Nephron progenitor cell (in vitro differentiated cells): ENCODE measurements at places on chromosomes 5 and 9.

GRCh38 chr5:147560718-147561331 lies 51.0 kb upstream of the DPYSL3 start:
- DNase-seq: no peak

GRCh38 chr9:7177383-7177782 lies 419.6 kb downstream of the KDM4C start:
- no peak for DNase-seq

DNA sequence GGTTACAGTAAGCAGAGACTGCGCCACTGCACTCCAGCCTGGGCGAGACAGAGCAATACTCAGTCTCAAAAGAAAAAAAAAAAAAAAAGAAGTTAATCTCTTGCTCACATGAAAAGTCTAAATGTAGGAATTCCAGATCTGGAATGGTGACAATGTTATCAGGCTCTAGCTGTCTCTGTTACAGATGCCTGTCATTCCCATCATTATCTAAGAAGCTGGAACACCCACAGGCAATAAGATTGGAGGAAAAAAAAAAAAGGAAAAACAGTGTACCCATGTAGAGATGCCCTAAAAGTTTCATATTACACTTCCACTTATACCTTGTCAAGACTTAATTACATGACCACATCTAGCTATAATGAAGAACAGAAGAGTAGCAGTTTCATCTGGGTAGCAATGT lies 38.2 kb downstream of the PTBP3 start:
- no peak for DNase-seq

GRCh38 chr9:133995012-133995896 lies 3.1 kb upstream of the VAV2 start:
- no peak for DNase-seq

GRCh38 chr9:130556396-130557076 lies 22.8 kb upstream of the FUBP3 start:
- no peak for DNase-seq

GRCh38 chr9:38026021-38026809 lies 42.8 kb downstream of the SHB start:
- no peak for DNase-seq

DNA sequence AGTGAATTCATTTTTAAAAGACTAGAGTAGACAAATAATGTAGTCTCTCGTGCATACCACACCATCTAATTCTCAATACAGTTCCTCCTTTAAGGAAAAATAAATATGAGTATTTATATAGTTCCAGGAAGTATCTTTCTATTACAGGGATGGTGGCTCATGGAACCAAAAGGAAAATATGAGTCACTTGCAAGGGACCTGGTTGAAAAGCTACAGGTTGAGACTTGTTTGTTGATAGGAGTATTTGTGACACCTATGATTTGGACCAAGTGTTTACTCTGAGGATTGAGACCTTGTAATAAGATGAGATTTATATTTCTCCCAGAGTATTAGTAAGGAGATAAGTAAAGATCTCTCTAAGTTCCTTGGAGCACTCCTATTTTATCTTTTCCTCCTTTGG lies 67.4 kb downstream of the CDO1 start:
- DNase-seq: no peak

GRCh38 chr9:6089300-6089699 lies 73.9 kb upstream of the RANBP6 start:
- DNase-seq: no peak

DNA sequence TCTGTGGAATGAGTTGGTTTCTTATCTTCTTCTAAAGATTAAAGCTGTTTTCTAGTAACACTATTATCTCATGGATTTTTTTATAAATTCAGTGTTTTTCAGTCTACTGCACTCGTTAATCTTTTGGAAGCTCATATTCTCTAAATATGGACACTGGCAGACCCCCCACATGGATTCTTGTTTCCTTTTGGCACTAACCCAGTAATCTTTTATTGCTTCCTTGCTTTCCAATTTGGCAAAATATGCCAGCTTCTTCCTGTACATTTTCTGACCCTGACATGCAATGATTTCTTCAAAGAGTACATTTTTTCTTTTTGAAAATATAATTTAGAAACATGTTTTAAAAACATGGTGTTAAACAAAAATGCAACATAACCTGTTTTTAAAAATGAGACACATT lies 474.2 kb upstream of the FTMT start:
- DNase-seq: no peak

- no peak for DNase-seq
These were observed 28.1 kb downstream of the ZNF608 start for GRCh38 chr5:124718380-124718789.

GRCh38 chr9:20551236-20551635 lies 71.1 kb downstream of the MLLT3 start:
- DNase-seq: no peak

GRCh38 chr5:116388564-116389258 lies 185.9 kb downstream of the SEMA6A start:
- DNase-seq: no peak

GRCh38 chr5:114296191-114296590 lies 65.7 kb upstream of the KCNN2 start:
- DNase-seq: no peak

GRCh38 chr9:135476561-135477355 lies 2.8 kb upstream of the PPP1R26 start:
- no peak for DNase-seq

DNA sequence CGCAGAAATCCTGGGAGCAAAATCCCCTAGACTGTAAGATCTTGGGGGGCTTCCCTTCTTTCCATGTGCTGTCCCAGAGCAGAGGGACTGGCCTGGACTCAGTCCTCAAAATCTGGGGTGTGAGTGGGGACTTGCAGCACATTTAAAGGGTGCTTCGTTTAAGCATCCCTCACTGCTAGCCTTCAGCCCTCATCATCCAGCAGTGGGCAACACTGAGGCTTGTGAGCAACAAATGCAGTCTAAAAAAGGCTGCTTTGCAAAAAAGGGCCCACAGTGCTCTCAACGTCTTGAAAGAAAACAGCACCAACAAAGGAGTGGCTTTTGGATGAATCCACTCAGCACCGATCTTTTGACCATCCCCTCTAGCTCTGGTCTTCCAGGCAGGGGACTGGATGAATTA lies 128.3 kb upstream of the TBC1D2 start:
- no peak for DNase-seq

GRCh38 chr5:35811108-35811741 lies 45.5 kb upstream of the IL7R start:
- no peak for DNase-seq

GRCh38 chr5:55304584-55304983 lies 2.9 kb downstream of the DHX29 start:
- no peak for DNase-seq

- peak; percentile 91 for DNase-seq
These were observed 10.8 kb upstream of the IFNA2 start for GRCh38 chr9:21395778-21396717.

DNA sequence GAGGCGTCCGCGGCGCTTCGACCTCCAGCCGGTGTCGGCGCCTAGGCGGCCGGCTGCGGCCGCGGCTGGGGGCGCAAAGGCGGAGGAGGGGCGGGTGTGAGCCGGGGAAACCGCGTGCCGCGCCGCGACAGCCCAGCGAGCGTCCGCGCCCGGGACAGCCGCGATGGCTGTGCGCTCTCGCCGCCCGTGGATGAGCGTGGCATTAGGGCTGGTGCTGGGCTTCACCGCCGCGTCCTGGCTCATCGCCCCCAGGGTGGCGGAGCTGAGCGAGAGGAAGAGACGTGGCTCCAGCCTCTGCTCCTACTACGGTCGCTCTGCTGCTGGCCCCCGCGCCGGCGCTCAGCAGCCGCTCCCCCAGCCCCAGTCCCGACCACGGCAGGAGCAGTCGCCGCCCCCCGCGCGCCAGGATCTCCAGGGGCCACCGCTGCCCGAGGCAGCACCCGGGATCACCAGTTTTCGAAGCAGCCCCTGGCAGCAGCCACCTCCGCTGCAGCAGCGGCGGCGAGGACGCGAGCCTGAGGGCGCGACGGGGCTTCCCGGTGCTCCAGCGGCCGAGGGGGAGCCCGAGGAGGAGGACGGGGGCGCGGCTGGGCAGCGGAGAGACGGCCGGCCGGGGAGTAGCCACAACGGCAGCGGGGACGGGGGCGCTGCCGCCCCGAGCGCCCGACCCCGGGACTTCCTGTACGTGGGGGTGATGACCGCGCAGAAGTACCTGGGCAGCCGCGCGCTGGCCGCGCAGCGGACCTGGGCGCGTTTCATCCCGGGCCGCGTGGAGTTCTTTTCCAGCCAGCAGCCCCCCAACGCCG lies 605 bp downstream of the CHSY3 start:
- DNase-seq: peak; percentile 60

DNA sequence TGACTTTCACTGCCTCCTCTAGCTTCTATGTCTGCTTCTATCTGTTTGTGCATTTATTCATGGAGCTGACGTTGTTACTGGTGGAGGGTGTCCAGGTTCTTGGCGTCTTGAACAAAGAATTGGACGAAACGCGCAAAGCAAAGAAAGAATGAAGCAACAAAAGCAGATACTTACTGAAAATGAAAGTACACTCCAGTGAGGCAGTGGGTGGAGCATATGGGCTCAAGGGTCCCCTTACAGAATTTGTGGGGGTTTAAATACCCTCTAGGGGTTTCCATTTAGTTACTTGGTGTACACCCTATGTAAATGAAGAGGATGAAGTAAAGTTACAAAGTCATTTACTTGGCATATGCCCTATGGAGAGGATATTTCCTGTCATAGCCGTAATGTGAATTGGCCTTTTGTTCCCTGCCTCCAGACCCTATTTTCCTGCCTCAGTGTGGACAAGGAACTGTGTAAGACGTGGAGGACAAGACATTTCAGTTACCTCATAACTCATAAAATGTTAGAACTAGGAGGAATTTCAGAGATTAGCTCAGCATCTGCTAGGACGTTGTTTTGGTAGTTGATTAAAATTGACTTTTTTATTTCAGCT lies 3.1 kb downstream of the POLR3G start:
- DNase-seq: no peak

DNA sequence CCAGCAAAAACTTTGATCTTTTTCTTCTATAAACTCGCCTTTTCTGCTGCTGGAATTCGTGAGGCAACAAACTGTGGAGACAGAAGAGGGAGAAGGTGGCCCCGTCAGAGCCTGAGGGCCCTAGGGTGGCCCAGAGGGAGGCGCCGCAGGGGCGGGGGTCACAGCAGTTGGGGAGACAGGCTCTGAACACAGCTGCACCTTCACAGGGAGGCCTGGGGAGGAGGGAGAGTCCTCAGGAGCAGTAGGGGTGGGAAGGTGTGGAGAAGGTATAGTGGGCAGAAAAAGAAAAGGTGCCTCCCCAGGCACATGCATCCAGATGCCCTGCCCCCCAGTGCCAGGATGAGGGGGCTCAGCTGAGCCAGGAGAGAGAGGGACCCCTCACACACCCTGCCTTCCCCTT lies 15.1 kb downstream of the PHF19 start:
- no peak for DNase-seq

DNA sequence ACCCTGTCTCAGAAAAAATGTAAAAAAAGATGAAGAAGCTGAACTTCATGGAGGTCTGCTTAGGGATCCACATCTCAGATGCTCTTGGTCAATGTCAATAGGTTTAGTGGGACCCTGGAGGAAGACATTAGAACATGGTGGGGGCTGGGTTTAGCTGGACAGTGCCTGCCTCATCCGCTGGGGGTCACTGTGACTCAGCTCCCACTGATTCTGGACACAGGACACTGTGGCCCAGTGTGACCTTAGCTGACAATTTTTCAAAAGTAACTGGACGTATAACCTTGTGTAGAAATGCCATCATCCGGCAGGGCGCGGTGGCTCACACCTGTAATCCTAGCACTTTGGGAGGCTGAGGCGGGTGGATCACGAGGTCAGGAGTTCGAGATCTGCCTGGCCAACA lies 7.3 kb upstream of the HNRNPAB start:
- no peak for DNase-seq

- DNase-seq: no peak
These were observed 867 bp downstream of the SYK start for GRCh38 chr9:90802386-90802985.

DNA sequence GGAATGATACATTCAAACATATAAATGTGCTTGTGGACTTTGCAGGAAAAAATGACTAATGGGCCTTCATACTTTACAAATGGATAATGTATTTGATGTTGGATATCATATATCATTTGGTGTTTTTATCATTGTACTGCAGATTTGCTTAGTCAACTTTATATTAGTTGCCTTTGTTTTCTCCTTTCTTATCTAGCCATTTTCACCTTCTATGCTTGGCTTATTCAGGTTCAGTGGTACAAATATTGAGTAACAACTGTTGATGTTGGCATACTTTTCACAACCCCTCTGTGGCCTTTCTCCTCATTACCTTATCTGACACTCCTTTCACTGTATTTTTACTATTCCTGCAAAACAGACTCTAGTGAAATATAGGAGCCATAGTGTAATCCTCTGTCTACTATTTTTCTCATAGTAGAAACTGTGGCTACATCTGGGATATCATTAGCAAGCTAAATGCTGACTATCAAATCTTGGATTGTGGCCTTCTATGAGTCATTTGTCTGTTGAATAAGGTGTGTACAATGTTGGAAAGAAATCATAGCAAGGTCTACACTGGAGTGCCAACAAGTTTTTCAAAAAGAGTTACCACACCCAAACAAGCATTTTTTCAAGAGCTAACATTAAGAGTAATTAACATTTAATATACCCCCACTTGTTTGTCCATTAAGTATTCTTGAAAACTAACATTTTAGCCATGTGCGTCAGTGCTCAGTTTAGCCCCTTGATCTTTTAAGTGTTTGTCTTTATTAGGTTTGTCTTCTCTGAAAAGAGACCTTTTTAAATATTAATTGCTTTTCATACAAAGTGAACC lies 330.1 kb downstream of the ADGRV1 start:
- no peak for DNase-seq

GRCh38 chr5:58871648-58872242 lies 288.9 kb downstream of the RAB3C start:
- DNase-seq: peak; percentile 48

DNA sequence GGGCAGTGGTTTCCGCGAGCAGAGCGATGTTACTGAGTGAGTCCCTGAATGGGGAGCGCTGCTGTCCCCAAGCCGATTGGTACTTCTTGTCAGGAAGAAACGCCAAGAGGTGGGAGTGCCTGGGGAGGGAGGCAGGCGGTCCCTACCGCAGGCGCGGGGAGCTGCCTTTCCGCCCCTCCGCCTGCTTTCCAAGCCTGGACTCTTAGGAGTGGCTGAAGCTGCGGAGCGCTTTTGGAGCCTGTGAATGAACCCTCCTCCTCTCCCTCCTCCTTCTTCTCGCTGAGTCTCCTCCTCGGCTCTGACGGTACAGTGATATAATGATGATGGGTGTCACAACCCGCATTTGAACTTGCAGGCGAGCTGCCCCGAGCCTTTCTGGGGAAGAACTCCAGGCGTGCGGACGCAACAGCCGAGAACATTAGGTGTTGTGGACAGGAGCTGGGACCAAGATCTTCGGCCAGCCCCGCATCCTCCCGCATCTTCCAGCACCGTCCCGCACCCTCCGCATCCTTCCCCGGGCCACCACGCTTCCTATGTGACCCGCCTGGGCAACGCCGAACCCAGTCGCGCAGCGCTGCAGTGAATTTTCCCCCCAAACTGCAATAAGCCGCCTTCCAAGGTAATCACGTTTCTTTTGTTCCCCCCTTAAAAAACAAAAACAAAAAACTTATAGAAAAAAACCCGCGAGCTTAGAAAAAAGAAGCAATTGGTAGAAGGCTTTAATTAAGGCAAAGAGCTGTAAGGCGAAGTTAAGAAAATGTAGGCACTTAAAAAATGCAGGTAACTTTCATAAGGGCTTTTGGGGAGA lies at the start of gene VCAN:
Gene VCAN, plus strand, starts transcription at position 340 of the 808 bp plus-strand sequence. CDS start 11,775 bp downstream, outside the sequence.
- peak; percentile 69 for DNase-seq
